CD4-positive, alpha-beta T cell treated with Interleukin-6 for 4 hours (primary cell): ENCODE measurements at places on chromosomes 2 and 18.

- no peak for DNase-seq
Observed at GRCh38 chr2:223019390-223019930, 32.5 kb upstream of the KCNE4 start.

- no peak for DNase-seq
Observed at GRCh38 chr2:36355890-36356297, 316 bp downstream of the CRIM1 start.

- DNase-seq, result no peak
Observed at GRCh38 chr2:218816561-218817011, 15.0 kb downstream of the PRKAG3 start.

DNA sequence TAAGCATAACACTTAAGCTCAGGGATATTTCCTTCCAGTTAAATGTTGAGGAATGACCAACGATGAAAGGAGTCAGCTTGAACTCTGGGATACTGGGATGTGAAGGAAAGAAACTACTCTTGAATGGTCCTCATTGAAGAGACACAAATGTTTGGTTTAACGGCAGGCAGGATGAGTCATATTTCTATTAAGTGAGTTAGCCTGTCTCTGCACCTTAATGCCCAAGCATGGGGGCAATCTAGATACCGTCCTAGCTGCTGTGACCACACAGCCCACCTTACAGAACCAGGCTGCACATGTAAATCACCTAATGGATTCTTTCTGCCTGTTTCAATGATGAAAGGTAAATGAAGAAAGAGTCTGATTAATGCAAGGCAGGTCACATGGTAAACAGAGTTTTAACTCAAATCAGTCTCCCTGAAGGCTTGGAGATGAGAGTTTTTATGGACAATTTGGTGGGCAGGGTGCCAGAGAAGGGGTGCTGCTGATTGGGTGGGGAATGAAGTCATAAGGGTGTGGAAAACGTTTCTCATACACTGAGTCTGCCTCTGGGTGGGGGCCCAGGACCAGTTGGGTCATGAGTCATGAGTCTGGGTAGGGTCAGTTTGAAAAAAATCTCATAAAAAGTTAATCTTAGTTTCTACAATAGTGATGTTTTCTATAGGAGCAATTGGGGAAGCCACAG, 144.6 kb upstream of the MMADHC start:
- DNase-seq, result no peak

- no peak for DNase-seq
Observed at GRCh38 chr18:75041586-75041985, 167.4 kb downstream of the PTGR3 start.

- peak; percentile 48 for DNase-seq
Observed at GRCh38 chr2:197294260-197294659, 16.3 kb downstream of the ANKRD44 start.
